ENCODE measurements at places on chromosomes 12 and 14. TPM values are rescaled to one million over a fixed set of nuclear protein-coding genes. Genes with fewer than 3 reads are reported as not detected.
A peak's percentile ranks its signal among the peaks of the same experiment; 100 is the strongest.

- no peak for ATAC-seq
These were observed 30.7 kb upstream of the MAP1LC3B2 start for GRCh38 chr12:116528498-116528897.

Gene SIX1
- 0.12 TPM for total RNA-seq

Gene MYBPC1
- total RNA-seq = 0.40 TPM

DNA sequence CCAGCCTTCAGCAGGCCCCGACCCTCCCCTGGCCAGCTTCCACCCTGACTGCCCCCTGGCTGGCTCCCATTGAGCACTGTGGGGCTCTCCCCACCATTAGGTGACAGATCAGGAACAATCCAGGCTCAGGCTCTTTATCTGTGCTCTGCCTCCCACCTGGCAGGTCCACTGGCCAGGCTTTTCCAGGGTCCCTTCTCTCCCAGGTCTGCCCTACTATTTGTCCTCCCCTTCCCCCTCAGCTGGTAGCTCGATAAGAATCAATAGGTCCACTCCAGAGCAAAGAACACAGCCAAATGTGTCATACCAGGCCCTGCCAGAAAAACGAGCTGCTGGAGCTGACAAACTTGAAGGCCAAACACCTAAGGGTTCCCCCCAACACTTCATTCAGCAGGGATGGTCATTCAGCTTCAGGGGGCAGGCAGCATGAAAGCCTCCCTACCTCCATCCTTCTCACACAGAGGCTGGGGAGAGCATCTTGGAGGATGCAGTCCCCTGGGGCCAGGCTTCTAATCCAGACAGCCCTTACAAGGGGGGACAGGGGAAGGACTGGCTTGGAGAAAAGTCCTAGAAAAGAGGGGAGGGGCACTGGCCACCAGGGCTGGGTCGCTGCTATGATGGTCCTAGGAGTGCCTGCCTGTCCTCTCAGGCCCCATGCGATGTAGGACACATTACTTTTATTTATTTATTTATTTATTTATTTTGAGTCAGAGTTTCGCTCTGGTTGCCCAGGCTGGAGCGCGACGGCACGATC is 1.9 kb upstream of the KRT18 start:
- no peak for ATAC-seq

DNA sequence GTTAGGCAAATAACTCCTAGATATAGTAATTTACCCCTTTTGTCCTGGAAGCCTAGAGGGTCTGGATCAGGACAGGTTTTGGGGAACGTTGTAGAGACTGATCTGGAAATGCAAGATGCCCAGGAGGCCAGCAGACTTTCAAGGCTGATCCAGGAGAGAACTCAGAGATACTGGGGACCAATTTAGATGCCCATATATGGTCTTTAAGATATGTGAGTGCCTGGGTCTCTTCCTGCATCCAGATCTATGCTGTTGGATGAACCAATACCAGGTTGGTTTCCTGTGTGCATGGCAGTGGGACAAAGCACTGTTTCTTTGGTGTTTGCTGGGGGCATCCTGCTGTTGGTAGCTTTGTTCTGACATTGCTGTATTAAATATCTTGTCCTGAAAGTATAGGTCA is 5.4 kb downstream of the ERG28 start:
- ATAC-seq = no peak

DNA sequence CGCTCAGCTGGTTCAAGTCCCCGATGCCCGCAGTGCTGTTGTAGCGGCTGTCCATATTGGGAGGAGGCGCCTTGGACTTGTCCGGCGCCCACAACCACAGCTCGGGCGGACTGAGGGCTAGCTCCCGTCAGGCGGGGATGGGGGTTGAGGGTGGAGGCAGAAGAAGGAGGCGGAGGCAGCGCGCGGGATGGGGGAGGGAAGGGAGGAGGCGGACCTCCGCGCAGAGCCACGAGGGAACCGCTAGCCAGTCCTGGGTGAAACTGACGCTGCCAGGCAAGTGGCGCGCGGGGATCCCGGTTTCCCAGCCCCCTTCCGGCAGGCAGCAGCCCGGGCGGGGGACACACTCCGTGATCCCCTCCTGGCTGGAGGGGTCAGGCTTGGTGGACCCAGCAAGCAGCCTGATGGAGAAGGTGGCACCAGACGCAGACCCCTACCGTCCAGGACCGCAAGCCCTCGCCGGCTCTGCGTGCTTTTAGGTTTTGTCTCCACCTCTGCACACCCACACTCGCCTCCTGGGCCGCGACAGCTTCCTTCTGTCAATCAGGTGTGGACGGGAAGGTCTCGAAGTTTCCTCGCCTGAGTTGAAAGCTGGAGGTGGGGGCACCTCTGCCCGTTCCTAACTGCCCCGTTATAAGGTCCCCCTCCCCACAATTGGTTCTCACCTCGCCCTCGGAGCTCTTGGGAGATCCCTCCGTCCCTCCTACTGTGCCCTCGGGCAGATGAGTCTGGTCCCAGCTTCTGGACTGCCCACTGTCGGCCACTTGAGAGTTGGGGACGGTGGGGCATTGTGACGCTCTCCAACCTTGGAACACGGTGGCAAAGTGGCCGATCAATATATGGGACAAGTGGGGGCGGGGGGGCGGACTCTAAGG is at the start of gene CPNE8:
CPNE8 (minus strand) TSS at position 112 of the 872 bp plus-strand sequence; CDS start at position 55, 57 bp downstream.
- ATAC-seq = peak; percentile 80

DNA sequence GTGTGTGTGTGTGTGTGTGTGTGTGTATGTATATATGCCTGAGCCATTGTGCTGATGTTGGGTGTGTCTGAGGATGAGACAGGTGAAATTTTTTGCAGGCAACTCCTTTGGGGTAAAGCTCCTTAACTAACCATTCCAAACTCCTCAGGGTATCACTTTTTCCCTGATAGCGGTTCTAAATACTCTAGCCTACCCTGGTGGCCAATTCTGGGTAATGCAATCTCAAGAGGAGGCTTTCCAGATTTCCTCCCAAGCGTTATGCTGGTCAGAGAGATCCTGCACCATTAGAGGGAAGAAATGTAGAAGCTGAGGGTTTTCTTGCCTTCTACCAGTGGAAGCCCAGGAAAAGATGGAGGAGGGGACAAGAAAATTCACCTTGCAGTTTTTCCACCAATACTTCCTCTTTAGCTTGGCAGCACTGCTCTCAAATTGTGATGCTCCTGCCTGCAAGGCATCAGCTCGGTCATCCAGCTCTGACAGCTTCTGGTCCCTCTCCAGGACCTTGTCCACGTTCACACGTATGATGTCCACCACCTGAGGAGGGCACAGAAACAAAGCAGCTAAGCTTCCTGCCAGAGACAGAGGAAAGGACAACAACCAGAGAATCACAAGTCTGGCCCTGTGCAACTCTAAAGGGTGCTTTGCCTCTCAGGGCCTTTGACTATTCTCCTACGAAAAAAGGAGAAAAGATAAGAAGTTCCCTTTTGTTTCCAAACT is 4.9 kb downstream of the VAMP1 start:
- ATAC-seq = peak; percentile 54

DNA sequence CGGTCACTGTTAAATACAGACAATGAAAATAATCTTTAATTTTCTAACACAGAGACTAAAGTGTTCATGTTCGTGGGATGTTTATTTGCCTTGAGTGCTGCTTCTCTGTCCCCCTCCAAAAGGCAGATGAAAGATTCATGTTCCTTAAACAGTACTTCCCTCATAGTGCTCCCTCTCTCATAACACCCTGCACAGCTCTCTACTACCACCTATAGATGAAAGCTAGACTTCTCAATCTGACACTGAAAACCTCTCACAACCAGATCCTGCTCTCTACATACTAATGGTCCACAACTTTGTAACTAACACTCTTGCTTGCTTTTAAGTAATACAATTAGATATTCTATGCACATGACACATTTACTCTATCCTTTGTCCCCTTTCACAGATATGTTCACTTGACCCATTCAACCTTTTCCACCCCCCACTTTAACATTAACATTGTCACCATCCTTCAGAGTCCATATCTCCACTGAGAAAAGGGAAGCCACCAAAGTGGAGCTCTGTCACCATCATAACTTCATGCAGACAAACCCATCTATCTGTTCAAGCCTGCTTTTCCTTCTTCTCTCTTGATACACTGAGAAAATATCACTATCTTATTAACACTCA is 266.4 kb upstream of the USP15 start:
- ATAC-seq = peak; percentile 53

GRCh38 chr12:459430-460258 is at the start of gene B4GALNT3:
TSS of gene B4GALNT3 (plus strand) at chr12:459939. CDS start at chr12:460377, 438 bp downstream.
- peak; percentile 77 for ATAC-seq

GRCh38 chr14:104294983-104295680 is 156.7 kb downstream of the KIF26A start:
- ATAC-seq = no peak

DNA sequence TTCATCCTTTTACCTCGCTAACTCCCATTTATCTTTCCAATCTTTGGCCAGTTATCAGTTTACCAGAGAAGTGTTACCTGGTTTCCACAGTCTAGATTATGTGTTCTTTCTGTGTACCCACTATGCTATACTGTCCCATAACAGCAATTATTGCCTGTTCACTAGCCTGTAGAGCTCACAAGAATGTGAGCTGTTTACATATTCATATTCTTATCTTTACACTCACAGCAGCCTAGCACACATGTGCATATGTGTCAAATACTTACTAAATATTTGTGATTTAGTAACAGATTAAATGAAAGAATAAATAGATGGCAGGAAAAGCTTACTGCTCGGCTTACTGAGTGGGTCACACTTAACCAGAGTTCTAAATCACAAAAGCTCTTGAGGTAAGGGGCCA is 97.8 kb downstream of the NOVA1 start:
- no peak for ATAC-seq

DNA sequence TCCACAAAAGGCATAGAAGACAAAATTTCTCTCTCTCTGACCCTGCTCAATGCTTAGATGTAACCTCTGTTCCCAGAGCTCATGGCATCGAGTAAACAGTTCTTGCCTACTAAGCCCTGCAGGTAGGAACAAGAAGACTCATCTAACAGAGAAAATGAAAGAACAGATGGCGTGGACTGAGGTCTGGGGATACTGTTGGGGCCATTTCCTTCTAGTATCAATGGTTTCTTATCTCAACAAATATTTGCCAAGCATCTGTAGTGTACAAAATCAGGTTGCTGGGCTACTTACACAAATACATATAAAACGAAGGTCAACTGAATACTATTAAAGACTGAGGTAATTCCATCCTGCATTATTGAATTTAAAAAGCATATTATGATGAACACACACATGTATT is 93.3 kb downstream of the RIMBP2 start:
- ATAC-seq = no peak

Gene OR4K13
- not detected for total RNA-seq

GRCh38 chr12:113462117-113462774 is 9.4 kb downstream of the LHX5 start:
- peak; percentile 67 for ATAC-seq

DNA sequence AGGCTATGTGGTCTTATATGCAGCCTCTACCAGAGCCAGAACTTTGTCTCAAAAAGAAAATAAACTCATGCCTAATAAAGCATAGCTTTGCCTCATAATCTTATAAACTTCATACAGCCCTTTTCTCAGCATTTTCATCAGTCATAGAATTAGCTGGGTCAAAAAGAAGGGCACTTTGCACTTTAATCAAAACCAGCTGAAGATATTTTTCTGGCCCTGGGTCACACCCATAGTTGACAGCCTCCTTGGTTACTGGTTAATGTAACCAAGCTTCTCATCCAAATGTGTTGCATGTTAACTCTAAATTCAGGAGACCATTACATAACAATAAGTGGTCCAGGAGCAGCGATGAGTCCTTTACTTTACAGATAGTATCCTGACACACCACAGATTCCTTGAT is 558.2 kb downstream of the FLRT2 start:
- no peak for ATAC-seq

Gene NPFF
- total RNA-seq = not detected

DNA sequence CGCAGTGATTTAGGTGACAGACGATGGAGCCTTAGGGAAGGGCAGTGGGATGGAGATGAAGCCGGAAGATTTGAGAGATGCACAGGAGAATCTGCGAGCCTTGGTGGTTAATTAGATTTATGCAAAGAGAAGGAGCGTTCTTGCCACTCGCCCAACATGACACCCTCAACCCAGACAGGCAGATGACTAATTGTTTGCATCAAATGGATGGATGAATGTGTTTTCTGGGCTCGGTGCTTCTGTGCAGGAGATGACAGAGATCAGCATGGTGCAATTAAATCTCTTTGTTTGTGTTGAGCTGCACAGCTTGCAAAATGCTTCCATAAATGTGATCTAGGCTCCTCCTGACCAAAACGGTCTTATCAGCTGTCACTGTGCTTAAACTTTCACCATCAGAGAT is 202.3 kb upstream of the PRMT8 start:
- no peak for ATAC-seq

DNA sequence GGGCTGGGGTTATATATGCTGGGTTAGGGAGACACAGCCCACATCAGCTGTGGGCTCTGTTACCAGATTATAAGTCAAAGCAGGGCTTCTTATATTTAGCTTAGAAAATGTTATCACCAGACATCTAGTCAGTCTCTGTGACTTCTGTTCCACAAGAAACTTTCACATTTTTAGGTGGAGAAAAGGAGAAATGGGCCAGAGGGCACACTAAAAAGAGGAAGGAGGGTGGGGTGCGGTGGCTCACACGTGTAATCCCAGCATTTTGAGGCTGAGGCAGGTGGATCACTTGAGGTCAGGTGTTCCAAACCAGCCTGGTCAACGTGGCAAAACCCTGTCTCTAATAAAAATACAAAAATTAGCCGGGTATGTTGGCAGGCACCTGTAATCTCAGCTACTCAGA is 28.0 kb upstream of the SLC38A1 start:
- no peak for ATAC-seq

Gene CKB
- 17.8 TPM for total RNA-seq

Gene PLA2G1B
- not detected for total RNA-seq

DNA sequence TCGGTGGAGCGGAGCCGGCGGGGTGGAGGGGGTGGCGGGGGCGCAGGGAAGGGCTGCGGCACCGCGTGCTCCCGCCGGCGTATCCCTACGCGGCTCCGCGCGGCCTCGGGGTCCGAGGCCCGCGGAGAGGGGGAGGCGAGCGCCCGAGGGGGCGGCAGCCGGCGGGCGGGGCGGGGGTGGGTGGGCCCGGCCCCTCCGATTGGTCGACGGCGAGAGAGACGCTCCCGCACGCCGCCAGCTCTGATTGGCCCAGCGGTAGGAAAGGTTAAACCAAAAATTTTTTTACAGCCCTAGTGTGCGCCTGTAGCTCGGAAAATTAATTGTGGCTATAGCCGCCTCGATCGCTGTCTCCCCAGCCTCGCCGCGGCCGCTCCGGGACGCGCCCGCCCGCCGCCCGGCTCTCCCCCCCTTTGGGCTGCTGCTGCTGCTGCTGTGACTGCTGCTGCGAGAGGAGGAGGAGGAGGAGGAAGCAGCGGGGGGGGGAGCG is at the start of gene FOXG1:
FOXG1 (plus strand) TSS at position 319 of the 487 bp plus-strand sequence. CDS start 493 bp downstream, outside the sequence.
- no peak for ATAC-seq

GRCh38 chr12:26226629-26227360 is 31.4 kb downstream of the SSPN start:
- peak; percentile 75 for ATAC-seq

All from esophagus mucosa (tissue), 1 donor.